ENCODE measurements at places on chromosomes 4 and X.
A peak's percentile ranks its signal among the peaks of the same experiment; 100 is the strongest.

GRCh38 chr4:139611391-139611790 lies 54.2 kb upstream of the MGST2 start:
- DNase-seq, result no peak

DNA sequence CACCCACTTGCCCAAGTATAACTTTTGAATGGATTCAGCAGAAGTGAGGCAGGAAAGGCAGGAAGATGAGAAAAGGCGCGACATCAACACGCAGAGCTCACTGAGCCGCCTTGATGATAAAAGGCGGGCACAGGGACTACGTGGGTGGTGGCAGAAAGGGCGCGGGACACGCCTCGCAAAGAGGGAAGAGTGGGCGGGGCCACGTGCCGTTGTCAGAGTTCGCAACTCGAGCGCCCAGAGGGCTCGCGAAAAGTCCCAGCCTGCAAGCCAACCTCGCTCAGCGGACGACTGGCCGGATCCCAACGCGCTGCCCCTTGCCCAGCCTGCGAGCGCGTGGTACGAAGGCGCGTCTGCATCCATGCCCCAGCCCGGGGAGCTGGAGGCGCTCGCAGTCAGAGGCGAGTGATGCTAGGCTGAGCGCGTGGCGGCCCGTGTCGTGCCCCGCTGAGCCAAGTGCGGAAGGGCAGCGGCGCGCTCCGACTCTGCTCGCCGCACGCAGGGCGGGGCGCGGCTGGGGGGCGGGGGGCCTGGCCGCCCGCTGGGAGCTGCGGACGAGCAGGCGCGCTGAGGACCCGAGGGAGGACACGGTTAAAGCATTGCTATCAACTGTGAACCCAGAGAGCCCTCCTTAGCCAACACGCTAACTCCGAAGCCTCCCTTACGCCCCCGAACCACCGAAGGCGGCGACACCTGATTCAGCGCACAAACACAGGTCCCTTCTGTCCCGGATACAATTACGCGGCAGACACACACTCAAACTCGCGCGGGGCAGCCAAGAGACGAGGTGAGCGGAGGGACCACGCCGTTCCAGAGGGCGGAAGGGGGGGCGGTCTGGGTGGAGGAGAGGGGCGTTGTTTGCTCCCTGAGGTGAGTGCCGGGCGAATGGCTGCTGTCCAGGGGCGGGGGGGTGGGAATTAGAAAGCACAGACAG lies at the start of gene UGT8:
Gene UGT8, plus strand, starts transcription at position 617 of the 931 bp plus-strand sequence. CDS start 24,074 bp downstream, outside the sequence.
- peak; percentile 87 for DNase-seq

- DNase-seq, result no peak
Measured at GRCh38 chrX:137547291-137547690, 18.6 kb upstream of the ZIC3 start.

DNA sequence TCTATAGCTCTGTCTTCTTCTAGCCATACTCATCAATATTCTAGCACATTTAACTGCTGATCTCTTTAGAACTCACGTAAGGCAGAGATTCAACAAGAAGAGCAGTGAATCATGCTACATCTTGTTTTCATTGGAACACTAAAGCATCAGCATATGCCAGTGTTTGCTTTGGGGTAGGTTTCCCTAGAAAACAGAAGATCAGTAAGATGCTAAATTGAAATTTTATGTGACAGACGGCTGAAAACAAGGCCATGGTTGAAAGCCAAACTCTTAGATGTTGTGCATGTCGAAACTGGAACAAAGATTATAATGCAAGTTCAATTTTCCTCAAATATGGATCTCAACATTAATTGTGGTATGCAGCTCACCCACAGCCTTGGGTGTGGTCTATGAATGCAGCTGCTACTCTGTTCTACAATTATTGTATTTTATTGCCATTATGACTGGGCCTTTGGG lies 107.6 kb downstream of the PDLIM5 start:
- no peak for DNase-seq

GRCh38 chr4:162229670-162230069 lies 65.9 kb upstream of the FSTL5 start:
- DNase-seq, result no peak

DNA sequence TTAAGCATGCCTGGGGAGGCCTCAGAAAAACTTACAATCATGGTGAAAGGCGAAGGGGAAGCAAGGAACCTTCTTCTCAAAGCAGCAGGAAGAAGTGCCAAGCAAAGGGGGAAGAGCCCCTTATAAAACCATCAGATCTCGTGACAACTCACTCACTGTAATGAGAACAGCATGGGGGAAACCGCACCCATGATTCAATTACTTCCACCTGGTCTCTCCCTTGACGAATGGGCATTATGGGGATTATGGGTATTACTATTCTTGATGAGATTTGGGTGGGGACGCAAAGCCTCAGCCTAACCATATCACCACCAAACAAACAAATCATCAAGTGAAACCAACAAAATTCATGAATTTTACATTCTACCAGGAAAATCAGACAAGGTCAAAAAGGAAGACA lies 76.7 kb upstream of the TAB3 start:
- DNase-seq, result no peak

DNA sequence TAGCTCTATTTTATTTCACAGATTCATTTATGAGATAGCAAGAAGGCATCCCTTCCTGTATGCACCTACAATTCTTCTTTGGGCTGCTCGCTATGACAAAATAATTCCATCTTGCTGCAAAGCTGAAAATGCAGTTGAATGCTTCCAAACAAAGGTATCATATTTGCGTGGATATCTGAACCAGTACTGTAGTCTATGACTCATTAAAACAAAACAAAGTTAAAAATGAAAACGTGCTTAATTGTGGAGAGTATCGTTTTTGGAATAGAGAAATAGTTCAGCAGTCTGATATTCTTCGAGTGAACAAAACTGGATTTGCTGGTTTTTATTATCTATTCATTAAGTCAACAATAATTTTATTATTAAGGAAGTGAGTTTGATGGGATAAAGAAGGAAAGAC lies 6.3 kb downstream of the AFP start:
- no peak for DNase-seq

DNA sequence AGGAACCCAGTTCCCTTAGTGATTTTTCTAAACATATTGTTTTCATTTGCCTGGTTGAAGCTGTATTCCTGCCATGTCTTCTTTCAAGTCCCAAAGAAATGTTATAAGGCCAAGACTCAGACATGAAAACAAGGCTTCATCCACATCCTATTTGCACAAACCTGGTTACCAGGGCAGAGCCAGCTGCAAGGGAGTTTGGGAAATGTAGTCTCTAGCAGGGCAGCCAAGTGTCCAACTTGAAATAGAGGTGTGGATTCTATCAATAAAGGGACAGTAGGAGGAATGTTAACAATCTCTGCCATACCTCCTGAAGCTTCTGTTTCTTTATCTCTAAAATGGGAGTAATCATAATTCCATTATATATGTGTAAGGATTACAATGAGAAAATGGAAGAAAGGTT lies 56.6 kb downstream of the INTS12 start:
- no peak for DNase-seq

GRCh38 chrX:154441984-154442707 lies 1.8 kb upstream of the FAM50A start:
- DNase-seq, result no peak

- no peak for DNase-seq
Measured at GRCh38 chr4:35124106-35124505, 1120.2 kb downstream of the ARAP2 start.

DNA sequence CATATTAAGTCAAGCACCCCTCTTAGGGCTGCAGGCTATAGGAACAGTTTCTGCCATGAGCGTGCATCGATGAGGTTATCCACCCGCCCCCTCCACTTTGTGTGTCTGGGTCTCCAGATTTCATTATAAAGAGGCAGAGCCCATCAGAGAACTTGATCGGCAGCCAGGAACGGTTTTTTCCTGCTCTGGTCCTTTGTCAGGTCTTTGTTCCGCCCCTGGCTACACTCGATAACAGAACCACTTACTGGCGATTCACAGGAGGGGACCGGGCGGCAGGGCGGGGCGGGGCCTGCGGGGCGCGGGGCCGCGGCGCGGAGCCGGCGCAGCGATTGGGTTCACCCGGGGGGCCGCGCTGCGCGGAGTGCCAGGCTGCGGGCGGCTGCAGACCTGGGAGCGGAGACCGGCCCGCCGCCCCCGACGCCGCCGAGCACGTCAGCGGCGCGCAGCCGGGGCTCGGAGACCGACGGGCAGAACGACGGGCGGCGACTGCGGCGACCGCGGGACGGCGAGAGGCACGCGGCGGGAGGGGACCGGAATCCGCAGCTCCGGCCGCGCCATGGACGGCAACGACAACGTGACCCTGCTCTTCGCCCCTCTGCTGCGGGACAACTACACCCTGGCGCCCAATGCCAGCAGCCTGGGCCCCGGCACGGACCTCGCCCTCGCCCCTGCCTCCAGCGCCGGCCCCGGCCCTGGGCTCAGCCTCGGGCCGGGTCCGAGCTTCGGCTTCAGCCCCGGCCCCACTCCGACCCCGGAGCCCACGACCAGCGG lies at the start of gene SLC10A4:
Gene SLC10A4, plus strand, starts transcription at position 338 of the 771 bp plus-strand sequence. Its CDS starts 219 bp downstream, at position 557.
- no peak for DNase-seq

GRCh38 chr4:81839347-81840042 lies 367.8 kb upstream of the RASGEF1B start:
- DNase-seq, result peak; percentile 72

DNA sequence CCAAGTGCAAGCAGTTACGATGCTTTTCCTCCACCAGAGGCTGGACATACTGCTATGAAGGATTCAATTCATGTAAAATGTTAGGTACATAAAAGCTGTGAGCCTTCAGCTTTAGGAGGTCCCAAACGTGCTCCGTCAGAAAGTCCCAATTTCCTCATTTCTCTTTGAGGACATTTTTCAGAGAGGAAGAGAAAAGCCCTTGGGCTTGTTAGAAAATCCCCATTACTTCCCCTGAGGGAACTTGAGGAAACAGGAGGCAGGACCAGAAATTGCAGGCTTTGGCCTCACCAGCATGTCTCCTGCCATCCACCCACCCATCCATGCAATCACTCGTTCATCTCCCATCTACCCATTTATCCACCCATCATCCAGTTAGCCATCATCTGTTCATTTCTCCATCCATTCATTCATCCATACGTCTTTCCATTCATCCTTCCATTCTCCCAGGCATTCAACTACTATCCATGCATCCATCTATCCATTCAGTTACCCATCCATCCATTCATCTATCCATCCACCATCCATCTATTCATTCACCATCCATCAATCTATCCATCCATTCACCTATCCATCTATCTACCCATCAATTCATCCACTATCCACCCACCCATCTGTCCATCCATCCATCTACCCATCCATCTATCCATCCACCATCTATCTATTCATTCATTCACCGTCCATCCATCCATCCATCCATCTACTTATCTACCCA lies 223.5 kb downstream of the AFAP1 start:
- DNase-seq, result no peak

GRCh38 chr4:20840648-20841190 lies 140.5 kb downstream of the PACRGL start:
- DNase-seq, result no peak

DNA sequence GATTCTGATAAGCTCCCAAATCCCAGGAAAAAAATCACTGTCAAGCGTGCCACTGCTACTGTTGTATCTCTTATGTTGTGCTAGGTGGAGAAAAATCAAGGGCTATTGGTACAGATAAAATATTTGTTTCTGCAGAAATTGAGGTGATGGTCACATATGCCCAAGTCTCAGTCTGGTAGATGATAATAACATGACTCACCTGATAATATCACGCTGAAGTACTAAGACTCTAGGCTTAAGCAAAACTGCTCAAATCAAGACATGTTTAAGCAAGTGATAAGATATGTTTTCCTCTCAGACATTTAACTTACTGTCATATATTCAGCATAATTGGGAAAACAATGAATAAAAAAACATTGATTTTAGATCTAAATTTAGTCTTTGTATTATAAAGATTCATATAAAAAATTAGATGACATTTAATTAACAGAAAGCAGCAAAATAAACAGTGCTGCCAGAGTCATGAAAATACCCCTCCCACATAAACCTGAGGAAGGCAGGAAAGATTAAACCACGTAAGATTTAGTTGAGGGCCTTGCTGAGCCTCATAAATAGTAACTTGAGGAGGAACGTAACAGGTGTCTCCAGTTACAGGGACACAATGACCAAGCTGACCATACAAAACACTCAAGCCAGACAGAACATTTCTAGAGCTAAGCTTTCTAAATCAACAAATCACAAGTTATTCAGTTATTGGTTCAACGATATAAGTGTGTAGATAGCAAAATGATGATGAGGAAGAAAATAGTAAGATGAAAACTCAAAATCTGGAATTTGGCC lies 143.5 kb downstream of the CHM start:
- no peak for DNase-seq

- no peak for DNase-seq
Measured at GRCh38 chr4:173521467-173522159, 8.4 kb downstream of the HAND2 start.

GRCh38 chr4:106140601-106141000 lies 175.4 kb downstream of the TBCK start:
- no peak for DNase-seq

DNA sequence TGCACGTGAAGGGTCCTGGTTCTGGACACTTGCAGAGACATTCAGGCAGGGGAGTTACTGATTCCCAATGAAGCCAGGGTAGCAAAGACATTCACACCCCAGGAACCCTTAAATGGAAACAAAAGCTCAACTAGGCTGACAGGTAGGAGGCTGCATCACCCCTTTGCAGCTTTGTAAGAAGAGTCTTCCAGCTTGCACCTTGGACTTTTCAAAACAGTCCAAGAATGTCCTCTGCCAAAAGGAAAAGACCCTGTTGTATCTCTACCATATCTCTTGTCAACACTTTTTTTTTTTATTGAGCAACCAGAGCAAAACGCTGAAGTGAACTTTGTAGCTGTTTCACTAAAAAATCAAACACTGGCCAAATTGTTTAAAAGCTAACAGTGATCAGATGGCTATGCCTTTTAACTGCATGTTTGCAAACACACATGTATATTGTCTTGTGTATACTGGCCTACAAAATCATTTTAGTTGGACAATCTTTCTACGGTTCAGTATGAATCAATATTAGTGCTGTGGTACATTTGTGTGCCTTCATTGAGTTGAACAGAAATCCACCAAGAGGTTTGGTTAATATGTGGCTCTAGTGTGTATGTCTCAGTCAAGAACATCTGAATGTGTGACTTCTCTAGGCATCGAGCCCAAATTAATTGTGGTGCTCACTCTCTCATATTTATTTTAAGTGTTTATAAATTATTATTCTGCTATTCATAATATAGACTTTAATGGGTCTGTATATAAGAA lies 18.5 kb upstream of the WWC2 start:
- no peak for DNase-seq

DNA sequence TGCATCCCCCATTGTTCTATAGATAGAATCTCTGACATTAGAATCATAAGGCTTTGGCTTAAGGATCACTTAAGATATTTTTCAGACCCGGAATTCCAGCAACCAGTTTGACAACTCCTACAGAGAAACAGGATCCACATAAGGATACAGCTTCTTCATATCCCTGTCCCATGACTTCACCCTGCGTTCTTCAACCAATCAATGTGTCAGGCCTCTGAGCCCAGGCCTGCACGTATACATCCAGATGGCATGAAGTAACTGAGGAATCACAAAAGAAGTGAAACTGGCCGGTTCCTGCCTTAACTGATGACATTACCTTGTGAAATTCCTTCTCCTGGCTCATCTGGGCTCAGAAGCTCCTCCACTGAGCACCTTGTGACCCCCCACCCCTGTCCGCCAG lies 85.1 kb downstream of the MFAP3L start:
- no peak for DNase-seq

- DNase-seq, result no peak
Measured at GRCh38 chr4:29619168-29619567, 1101.0 kb upstream of the PCDH7 start.

- no peak for DNase-seq
Measured at GRCh38 chr4:168711197-168712140, 214.6 kb downstream of the PALLD start.
